ENCODE measurements at places on chromosomes 2 and 18.

DNA sequence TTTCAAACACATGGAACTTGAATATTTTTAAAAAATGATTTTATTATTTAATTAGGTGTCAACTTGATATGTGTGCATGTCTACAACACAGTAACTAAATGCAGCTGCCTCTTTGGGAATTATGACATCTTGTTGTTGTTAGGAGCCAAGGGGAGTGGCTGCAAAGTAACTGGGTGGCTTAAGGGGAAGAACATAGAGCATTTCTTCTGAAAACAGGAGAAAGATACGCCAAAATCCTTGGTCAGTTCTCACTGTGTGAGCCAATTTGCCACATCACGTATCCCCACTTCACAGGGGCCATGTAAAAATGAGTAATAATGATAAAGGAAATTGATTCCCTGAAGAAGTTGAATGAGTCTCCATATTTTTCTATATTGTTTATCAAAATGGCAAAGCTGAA lies 309.8 kb upstream of the COL3A1 start:
- DNase-seq: no peak

- no peak for DNase-seq
These were observed 156.7 kb downstream of the RNF152 start for GRCh38 chr18:61736133-61736532.

DNA sequence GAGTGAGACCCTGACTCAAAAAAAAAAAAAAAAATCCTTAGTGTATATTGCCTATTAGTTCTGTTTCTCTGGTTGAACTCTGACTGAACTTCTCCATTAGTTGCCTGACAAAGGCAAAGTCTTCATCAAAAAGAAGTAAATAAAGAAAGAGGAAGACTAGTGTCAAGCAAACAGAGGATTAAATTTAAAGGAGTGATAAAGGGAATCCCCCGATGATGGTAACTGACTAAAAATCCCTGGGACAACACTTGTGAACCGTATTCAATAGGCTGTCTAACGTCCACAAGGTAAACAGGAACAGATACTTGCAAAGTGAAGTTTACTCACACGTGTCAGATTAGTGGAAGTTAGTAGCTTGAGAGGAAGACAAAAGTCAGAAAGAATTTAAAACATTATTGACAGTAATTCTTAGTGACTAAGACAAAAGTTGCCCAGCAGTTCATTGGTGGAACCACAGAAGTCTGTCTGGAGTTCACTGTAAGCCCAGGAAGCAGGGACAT lies 26.2 kb upstream of the SPOPL start:
- DNase-seq: no peak

- no peak for DNase-seq
These were observed 102.9 kb downstream of the BCL2 start for GRCh38 chr18:63216516-63217311.

DNA sequence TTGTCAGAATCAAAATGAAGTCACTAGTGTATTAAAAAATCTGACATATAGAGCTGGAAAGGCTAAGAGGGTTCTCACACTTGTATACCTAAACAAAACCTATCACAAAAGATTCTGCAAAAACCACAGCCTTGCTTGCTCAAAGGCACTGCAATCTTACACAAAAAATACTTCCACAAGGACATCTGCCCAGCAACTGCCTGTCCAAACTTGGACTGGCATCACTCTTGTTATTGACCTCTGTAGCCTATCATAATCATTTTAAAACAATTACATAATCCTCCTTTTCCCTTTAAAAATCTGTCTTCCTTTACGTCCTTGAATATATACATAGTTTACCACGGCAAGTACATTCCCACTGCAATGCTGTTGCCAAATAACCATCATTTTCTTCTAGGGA lies 19.9 kb downstream of the CHMP3 start:
- no peak for DNase-seq

GRCh38 chr2:145812165-145812554 lies 1292.2 kb upstream of the ZEB2 start:
- no peak for DNase-seq

- no peak for DNase-seq
These were observed 153.5 kb upstream of the ALKAL2 start for GRCh38 chr2:441258-442022.

- no peak for DNase-seq
These were observed 5.8 kb downstream of the FZD7 start for GRCh38 chr2:202039278-202040078.

DNA sequence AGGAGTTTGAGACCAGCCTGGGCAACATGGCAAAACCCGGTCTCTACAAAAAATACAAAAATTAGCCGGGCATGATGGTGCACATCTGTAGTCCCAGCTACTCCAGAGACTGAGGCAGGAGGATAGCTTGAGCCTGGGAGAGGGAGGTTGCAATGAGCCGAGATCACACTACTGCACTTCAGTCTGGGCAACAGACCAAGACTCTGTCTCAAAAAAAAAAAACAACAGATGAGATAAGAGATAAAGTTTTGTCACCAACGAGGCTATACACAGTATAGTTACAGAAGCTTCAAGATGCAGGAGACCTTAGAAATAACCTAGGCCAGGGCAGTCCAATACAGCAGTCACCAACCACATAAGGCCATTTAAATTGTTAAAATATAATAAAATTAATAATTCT lies 9.4 kb downstream of the FAM124B start:
- DNase-seq: no peak

- DNase-seq: no peak
These were observed 21.2 kb downstream of the CFAP221 start for GRCh38 chr2:119565481-119565880.

GRCh38 chr2:9693196-9693491 lies 62.3 kb upstream of the YWHAQ start:
- DNase-seq: no peak

- no peak for DNase-seq
These were observed 70.3 kb downstream of the WDR7 start for GRCh38 chr18:56721491-56721890.

DNA sequence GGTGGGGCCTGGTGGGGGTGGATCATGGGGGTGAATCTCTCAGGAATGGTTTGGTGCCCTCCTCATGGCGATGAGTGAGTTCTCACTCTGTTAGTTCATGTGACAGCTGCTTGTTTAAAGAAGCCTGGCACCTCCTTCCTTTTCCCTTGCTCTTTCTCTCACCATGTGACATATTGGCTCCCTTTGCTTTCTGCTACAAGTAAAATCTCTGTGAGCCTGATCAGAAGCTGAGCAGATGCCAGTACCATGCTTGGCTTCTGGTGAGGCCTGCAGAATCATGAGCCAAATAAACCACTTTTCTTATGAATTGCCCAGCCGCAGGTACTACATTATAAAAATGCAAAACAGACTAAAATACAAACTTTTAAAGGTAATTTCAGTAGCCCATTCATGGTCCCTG lies 73.4 kb upstream of the TEX51 start:
- no peak for DNase-seq

GRCh38 chr18:63534615-63535014 lies 7.6 kb upstream of the SERPINB12 start:
- DNase-seq: no peak

- DNase-seq: no peak
These were observed 48.5 kb upstream of the PGAP1 start for GRCh38 chr2:196974970-196975369.

DNA sequence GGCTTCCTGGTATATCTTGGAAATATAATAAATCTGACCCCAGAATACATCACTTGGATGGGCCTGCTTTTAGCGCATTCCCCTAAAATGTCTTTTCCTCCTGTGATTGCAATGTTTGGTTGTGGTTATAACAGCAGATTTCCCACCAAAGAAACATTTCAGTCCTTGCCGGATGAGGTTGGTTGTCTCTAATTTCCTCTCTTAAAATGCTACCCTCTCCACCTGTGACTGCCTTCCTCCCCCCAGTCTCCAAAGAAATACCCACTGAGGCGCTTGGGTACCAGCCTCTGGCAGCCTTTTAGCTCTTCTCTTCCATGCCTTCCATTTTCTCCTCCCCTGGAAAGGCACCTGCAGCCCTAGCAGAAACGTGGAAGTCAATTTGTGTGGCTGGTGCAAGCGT lies 102.1 kb upstream of the SIX3 start:
- DNase-seq: no peak

- DNase-seq: no peak
These were observed 42.4 kb downstream of the ASB18 start for GRCh38 chr2:236221798-236222197.

GRCh38 chr2:134362152-134362668 lies 108.3 kb downstream of the MGAT5 start:
- DNase-seq: no peak

- no peak for DNase-seq
These were observed 236.7 kb downstream of the SLC4A3 start for GRCh38 chr2:219864154-219864553.

GRCh38 chr2:146659976-146660375 lies 1184.9 kb upstream of the ACVR2A start:
- no peak for DNase-seq

DNA sequence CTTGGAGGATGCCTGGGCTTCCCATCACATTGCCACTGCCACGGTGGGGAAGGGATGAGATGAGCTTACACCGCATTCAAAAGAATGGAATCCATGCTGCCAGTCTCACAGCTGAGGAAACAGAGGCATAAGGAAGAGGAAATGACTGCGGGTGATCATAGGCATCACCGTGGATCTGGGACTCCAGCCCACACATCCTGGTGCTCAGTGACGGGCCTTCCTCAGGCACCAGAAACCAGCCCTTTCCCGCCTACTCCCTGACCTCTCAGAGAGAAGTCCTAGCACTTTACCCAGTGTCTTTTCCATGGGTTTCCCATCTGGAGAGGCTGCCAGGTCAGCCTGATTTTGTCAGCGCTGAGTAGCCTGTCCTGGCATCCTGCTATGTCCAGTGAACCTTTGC lies 5.3 kb upstream of the PLB1 start:
- no peak for DNase-seq

GRCh38 chr18:69845593-69846506 lies 101.8 kb downstream of the CD226 start:
- DNase-seq: no peak

GRCh38 chr2:10422732-10423399 lies 25.3 kb downstream of the ODC1 start:
- DNase-seq: no peak

DNA sequence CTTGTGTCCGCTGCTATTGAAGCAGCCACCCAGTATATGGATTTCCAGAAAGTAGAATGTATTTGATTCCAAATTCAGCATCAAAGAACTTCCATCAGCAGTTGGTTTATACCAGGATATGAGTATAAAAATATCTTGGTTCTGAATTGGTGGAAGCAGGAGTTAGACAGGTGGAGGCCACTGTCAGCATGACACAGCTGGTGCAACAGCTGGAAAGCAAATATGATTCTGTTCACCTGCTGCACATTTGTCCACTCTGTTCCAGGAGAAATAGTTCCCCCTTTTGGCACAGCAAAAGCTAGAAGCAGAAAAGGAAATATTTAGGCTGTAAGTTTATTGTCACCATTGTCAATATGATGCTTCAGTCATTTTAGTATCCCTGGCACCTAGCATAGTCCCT lies 41.2 kb downstream of the KIAA2012 start:
- no peak for DNase-seq

DNA sequence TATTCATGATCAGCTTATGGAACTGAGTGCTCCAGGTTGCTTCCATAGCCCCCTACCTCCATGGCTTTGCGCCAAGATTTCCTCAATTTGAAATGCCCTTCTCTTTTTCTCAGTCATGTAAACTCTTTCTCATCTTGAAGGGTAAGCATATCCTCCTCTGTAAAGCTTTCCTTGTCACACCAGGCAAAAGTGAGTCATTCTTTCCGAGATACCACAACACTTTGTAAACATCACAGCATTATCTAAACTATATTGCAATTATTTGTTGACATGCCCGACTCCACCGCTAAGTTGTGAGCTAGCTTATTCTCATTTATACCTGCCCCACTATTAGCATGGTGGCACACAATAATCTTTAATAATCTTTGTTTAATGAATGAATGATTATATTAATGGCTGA lies 419.5 kb upstream of the CHST9 start:
- no peak for DNase-seq

- no peak for DNase-seq
These were observed 159.7 kb upstream of the CDH20 start for GRCh38 chr18:61173554-61173953.

DNA sequence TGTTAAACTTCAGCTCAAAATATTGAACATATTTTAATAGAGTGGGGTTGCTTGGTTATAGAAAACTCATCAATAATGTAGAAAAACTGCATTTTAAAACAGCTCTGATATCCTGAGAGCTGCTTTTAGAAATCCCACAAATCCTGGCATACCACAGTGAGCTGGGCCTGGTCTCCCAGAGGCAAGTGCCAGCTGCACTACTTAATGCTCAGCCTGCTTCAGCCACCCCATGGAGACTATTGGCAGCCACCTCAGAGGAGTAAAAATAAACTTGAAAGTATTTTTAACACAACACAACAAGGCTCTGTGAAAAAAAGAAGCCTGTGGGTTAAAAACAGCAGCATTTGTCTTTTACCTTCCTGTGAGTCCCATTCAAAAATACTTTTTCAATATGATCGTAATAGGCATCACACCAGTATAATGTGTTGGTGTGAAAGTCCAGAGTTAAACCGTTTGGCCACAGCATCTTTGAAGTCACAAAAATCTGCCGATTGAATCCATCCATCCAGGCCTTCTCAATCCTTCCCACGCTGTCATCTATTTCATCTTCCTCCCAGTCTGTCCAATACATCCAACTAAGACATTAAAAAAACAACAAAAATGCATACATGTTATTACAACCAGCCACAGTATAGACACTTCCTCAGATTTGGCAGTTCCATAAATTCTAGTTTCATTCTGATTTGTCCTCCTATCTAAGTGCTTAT lies 1115.3 kb downstream of the LRP1B start:
- no peak for DNase-seq

DNA sequence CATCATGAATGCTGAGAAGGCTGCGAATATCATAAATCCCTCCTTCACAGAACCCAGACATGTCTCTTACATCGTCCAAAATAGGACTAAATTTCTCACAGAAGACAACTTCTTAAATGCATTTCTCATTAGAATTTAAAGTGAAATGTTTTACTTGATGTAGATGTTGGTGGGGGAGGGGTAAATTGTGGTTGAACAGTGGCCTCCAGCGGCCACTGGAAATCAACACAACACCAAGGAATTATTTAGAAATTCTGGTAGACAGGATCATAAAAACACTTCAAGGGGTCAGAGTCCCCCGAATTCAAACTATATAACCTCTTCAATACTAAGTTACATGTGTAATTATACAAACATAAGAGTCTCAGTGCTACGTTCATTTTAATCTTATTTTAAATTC lies 135.9 kb downstream of the ABCA12 start:
- DNase-seq: no peak

Data from stimulated activated CD4-positive, alpha-beta T cell treated with anti-CD3 and anti-CD28 coated beads, TNF-alpha, amount 100 ng/mL, for 4 hours (primary cell).